LHCN-M2 (cell line): ENCODE measurements at places on chromosomes 6 and 20. TPM values are rescaled to one million over a fixed set of nuclear protein-coding genes. Genes with fewer than 3 reads are reported as not detected.

DNA sequence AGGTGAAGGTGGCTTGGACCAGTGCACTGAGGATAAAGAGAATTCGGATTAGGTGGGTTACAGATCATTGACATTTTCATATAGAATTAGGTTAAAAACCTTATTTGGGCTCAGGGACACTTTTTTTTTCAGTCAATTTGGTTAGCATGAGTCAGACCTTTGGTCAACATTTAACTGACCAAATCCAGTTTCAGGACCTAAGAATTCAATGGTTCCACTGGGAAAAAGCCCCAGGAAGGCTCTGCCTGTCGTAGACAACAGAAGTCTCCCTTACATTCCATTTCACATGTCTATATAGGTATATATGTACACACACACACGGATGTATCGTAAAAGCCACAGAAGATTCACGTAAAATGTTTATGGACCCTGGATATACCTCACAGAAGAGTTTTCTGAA lies 184.2 kb upstream of the RREB1 start:
- no peak for DNase-seq

GRCh38 chr20:52704553-52704952 lies 267.6 kb upstream of the TSHZ2 start:
- DNase-seq, result no peak

GRCh38 chr6:7960141-7960540 lies 49.6 kb upstream of the TXNDC5 start:
- DNase-seq, result no peak

- no peak for DNase-seq
Observed at GRCh38 chr6:86969573-86969972, 32.2 kb downstream of the HTR1E start.

DNA sequence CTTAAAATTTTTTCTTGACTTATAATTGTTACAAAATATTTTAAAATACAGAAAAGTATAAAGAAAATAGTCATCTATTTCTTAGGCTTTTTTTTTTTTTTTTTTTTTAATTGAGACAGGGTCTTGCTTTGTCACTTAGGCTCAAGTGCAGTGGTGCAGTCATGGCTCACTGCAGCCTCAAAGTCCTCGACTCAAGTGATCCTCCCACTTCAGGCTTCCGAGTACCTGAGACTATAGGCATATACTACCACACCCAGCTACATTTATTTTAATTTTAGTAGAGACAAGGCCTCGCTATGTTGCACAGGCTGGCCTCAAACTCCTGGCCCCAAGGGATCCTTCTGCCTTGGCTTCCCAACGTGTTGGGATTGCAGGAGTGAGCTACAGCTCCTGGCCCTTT lies 5.3 kb upstream of the ACAT2 start:
- no peak for DNase-seq

GRCh38 chr20:25289886-25290597 lies 42.2 kb downstream of the PYGB start:
- DNase-seq, result no peak

GRCh38 chr20:430091-430999 lies 22.2 kb downstream of the RBCK1 start:
- DNase-seq, result no peak

Gene CCN6
- total RNA-seq, result not detected in 2 replicates

Gene ZKSCAN4
- 4.1 and 4.4 TPM in 2 replicates for total RNA-seq

Gene SYTL3
- 9.5 and 13.8 TPM in 2 replicates for total RNA-seq

Gene PPP1R3G
- 0.29 and 0.38 TPM in 2 replicates for total RNA-seq

Gene MROH8
- 0.83 and 4.0 TPM in 2 replicates for total RNA-seq
